ENCODE measurements at places on chromosomes 12 and 14.

- H3K27ac ChIP-seq: no peak overlapping the region
- peaks cover 3% of the 10 kb centered on the region for H3K27me3 ChIP-seq
- H3K36me3 ChIP-seq: no peaks in the 10 kb centered on the region
- no peak for DNase-seq
These were observed 27.4 kb upstream of the METAP2 start for GRCh38 chr12:95446506-95446900.

DNA sequence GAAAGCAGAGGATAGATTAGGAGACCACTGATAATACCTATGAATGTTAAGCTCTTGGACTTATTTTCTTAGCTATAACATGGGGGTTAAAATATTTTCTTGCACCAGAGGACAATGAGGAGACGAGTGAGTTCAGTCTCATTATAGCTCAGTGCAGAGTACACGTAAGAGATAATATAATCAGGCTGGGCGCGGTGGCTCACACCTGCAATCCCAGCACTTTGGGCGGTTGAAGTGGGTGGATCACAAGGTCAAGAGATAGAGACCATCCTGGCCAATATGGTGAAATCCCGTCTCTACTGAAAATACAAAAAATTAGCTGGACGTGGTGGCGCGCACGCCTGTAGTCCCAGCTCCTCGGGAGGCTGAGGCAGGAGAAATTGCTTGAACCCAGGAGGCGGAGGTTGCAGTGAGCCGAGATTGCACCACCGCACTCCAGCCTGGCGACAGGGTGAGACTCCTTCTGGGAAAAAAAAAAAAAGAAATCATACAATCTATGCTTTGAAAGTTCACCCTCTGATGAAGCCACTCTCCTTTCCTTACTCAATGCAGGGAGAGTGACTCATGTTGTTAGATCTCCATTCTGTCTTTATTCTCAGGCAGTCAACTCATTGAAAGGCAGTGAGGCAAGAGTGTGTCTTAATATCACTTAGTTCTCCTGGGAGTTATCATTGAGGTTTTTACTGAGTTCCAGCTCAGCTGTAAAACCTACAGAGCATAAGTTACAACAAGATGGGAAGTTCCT lies 134.2 kb downstream of the SYNE2 start:
- H3K4me3 ChIP-seq: no peak overlapping the region
- H3K4me1 ChIP-seq: no peaks in the 10 kb centered on the region
- H3K36me3 ChIP-seq: no peaks in the 10 kb centered on the region
- no peaks in the 10 kb centered on the region for H3K27me3 ChIP-seq
- DNase-seq: no peak

DNA sequence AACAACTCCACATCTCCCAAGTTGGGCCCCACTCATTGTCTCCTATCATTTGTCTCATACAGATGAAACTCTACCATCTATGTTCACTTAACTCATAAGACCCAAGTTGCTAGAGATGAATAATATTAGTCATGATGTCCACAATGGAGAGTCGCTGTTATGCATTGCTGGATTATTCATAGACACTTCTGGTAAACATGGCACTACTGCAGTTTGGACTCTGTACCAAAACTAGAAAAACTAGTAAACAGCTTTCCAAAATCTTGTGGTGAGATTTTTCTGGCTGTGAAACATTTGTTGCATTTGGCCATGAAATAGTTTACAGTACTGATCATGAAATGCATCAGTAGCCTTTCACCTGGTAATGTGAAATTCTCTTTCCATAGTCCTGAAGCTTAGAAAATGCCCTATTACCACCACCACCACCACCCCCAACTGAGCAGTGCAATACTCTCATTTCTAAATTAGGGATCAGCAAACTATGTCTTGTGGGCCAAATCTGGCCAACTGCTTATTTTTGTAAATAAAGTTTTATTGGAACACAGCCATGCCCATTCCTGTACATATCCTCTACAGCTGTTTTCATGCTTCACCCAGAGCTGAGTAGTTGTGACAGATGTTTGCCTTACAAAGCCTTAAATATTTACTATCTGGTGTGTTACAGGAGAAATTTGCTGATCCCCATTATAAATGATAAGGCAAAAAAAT lies 236.5 kb downstream of the DPF3 start:
- DNase-seq: no peak
- H3K27me3 ChIP-seq: no peaks in the 10 kb centered on the region
- no peak overlapping the region for H3K27ac ChIP-seq
- H3K4me1 ChIP-seq: no peaks in the 10 kb centered on the region
- H3K36me3 ChIP-seq: no peaks in the 10 kb centered on the region

DNA sequence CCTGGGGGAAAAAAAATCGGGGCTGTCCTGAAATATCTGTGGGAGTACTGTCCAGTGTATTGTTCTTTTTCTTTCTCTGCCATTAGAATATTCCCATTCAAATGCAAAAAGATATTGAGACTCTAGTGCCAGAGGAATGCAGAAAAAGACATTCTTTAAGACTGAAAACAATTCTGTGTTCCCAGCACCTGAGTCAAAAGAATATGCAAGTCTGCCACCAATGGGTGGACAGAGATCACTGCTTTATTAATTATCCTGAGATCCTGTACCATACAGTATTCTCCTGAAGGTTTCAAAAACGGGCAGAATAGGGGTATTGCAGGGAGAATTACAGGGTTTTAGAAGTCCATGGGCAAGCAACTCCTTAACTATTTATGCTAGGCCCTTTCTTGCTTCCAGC lies 361.8 kb downstream of the C12orf50 start:
- H3K4me3 ChIP-seq: no peak overlapping the region
- no peak overlapping the region for H3K27ac ChIP-seq
- no peaks in the 10 kb centered on the region for H3K36me3 ChIP-seq
- no peak for DNase-seq
- no peaks in the 10 kb centered on the region for H3K27me3 ChIP-seq

DNA sequence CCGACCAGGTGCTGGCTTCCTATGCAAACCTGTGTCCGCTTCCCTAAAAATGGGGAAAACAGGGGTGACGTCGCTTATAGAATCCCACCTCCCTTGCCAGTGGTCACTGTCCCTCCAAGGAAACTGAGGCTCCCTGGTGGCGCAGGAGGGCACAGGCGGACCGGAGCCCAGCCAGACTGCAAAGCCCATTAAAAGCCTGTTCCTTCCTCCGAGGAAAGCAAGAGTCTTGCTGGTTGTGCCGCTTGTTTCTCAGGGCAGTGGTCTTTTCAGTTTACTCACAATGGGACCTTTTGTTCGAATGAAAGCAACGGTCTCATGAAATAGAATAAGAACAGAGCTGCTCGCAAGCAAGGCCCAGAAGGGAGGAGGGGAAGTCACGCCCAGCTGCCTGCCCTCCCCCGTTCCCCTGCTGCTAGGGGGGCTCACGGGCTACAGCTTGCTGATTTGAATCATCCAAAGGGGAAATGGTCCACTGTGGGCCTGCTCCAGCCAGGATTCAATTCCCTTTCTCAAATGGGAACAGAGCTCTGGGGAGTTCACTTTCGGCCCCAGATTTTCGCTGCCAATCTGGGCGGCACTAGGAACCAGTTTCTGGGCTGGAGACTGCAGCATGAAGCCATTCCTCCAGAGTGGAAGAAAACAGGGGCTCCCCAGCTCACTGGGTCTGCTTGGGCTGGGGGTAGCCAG lies 4.6 kb upstream of the SELPLG start:
- H3K4me3 ChIP-seq: no peak overlapping the region
- peaks cover 51% of the 10 kb centered on the region for H3K4me1 ChIP-seq
- DNase-seq: no peak
- H3K27ac ChIP-seq: peak overlapping the region; percentile 27

- H3K36me3 ChIP-seq: no peaks in the 10 kb centered on the region
- no peaks in the 10 kb centered on the region for H3K27me3 ChIP-seq
- no peak for DNase-seq
- no peak overlapping the region for H3K4me3 ChIP-seq
- H3K27ac ChIP-seq: no peak overlapping the region
- H3K4me1 ChIP-seq: peaks cover 3% of the 10 kb centered on the region
These were observed 199.6 kb upstream of the CNOT2 start for GRCh38 chr12:70043490-70044138.

GRCh38 chr12:67220065-67220464 lies 49.1 kb upstream of the CAND1 start:
- DNase-seq: no peak
- H3K27ac ChIP-seq: no peak overlapping the region
- peaks cover 3% of the 10 kb centered on the region for H3K4me1 ChIP-seq
- H3K27me3 ChIP-seq: peaks cover 17% of the 10 kb centered on the region

GRCh38 chr12:25455696-25456095 lies 97.4 kb downstream of the LMNTD1 start:
- no peak for DNase-seq
- H3K27ac ChIP-seq: no peak overlapping the region
- peaks cover 13% of the 10 kb centered on the region for H3K4me1 ChIP-seq
- no peaks in the 10 kb centered on the region for H3K27me3 ChIP-seq
- H3K4me3 ChIP-seq: no peak overlapping the region

GRCh38 chr14:94180655-94181271 lies 6.6 kb downstream of the PPP4R4 start:
- H3K27me3 ChIP-seq: peaks cover 67% of the 10 kb centered on the region
- no peak for DNase-seq
- H3K36me3 ChIP-seq: no peaks in the 10 kb centered on the region
- H3K27ac ChIP-seq: no peak overlapping the region

GRCh38 chr12:104669089-104669721 lies 212.5 kb downstream of the CHST11 start:
- H3K4me1 ChIP-seq: peaks cover 53% of the 10 kb centered on the region
- no peak for DNase-seq
- no peak overlapping the region for H3K27ac ChIP-seq
- H3K27me3 ChIP-seq: no peaks in the 10 kb centered on the region
- no peak overlapping the region for H3K4me3 ChIP-seq

DNA sequence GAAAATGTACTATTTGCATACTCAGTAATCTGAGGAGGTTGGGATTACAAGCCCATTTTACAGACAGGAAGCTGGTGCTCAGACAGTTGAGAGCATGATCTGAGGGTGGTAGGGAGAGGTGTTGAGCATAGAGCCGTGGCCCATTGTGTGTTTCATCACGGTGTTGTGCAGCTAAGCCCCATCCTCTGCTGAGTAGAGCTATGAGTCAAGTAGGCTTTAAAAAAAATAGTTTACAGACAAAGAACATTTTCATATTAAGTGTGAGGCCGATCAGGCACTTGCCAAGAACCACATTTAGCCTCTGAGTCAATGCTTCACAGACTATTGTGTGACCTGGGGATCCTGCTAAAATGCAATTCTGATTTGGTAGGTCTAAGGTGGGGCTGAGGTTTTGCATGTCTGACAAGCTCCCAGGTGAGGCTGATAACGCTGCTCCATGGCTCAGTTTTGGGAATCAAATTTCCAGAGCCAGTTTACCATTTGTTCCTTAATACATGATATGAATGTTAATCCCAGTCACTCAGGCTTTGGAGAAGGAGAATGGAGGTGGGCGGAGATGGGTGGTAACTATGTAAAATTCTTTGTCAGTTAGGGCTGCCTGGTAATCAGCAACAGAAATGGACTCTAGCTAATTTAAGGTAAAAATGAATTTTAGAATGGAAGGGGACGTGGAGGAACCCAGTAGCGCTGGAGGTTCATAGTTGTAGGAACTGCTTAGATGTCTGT lies 22.2 kb downstream of the ZNF664 start:
- no peak for DNase-seq
- H3K27ac ChIP-seq: peak overlapping the region; percentile 25
- peaks cover 37% of the 10 kb centered on the region for H3K4me1 ChIP-seq

DNA sequence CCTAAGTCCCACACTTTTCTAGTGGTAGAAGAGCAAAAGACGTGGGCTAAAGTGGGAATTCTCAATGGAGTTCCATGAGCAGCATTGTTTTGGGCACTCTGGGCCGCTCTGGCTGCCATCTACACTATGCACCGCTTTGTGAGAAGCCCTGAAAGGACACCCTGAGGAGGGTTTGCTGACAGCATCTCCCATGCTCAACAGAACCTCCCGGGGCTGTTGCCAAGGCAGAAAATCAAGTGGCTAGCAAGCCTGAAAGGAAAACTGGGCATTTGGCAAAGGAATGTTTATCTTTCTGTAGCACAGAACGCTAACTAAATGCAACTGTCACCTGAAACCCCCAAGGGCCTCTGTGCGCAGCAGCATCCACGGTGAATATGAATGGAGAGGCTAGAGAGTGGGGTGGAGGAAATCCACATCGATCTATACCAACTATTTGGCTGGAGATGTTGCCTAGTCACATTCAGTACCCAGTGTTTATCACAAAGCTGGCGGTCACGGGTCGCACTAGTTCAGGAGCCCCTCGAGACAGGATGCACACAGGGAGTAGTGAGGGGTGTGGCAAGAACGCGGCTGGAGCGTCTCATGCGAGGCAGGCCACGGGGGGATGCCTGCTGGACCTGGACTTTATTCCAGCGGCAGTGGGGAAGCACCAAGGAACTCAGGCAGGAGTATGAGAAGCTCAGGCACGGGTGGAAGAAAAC lies 14.2 kb downstream of the APPL2 start:
- peaks cover 30% of the 10 kb centered on the region for H3K36me3 ChIP-seq
- peak overlapping the region; percentile 80 for H3K27ac ChIP-seq
- H3K4me1 ChIP-seq: peaks cover 82% of the 10 kb centered on the region
- no peak for DNase-seq
- H3K27me3 ChIP-seq: no peaks in the 10 kb centered on the region

DNA sequence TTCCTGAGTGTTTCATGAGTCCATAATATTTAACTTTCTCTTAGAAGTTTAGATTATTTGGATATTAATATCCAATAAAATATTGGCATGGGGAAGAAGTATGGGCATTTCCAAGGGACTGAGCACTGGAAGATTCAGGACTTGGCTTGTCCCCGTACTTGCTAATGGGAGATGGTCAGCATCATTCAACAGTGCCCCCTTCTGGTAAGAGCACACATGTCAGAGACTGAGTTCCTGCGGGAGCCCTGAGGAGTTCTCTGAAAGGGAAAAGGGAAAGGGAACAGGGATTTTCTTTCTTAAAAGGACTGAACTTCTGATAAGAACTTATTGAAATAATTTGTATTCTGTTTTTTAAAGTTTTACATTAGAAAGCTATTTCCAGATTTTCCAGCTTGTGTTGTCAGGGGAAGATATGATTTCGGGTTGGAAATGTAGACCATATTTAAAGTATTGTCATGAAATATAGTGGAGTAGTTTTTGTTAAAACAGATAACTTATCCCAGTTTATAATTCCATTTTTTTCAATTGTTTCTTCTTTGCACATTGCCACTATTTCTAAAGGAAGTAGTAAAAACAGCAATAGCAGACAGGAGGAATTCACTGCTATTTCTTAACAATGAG lies 59.8 kb upstream of the C12orf71 start:
- H3K36me3 ChIP-seq: no peaks in the 10 kb centered on the region
- DNase-seq: no peak
